ENCODE measurements at places on chromosomes 11 and 22. TPM values are rescaled to one million over a fixed set of nuclear protein-coding genes. Genes with fewer than 3 reads are reported as not detected.

DNA sequence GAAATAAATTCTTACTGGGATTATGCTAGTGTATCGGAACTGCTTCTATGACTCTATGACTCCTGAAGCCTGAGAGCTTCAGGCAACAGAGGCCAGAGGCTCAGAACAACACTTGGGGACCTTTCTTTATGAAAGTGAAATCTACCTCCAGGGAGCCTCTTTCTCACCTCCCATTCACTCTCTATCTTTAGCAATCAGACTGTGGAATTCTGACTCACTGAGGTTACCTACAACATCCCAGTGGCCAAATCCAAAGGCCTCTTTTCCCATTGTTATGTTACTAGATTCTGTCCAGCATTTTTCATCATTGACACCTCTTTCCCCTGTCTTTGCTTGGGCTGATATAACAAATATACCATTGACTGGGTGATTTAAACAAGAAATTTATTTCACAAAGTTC is 14.1 kb upstream of the CYB5R2 start:
- H3K27me3 ChIP-seq: no peaks in the 10 kb centered on the region
- no peak for DNase-seq
- H3K36me3 ChIP-seq: no peaks in the 10 kb centered on the region
- no peak overlapping the region for H3K4me3 ChIP-seq
- no peak overlapping the region for H3K27ac ChIP-seq

The SLC16A8 gene
- total RNA-seq: 0.64 TPM

The DNAJB7 gene
- not detected for total RNA-seq

DNA sequence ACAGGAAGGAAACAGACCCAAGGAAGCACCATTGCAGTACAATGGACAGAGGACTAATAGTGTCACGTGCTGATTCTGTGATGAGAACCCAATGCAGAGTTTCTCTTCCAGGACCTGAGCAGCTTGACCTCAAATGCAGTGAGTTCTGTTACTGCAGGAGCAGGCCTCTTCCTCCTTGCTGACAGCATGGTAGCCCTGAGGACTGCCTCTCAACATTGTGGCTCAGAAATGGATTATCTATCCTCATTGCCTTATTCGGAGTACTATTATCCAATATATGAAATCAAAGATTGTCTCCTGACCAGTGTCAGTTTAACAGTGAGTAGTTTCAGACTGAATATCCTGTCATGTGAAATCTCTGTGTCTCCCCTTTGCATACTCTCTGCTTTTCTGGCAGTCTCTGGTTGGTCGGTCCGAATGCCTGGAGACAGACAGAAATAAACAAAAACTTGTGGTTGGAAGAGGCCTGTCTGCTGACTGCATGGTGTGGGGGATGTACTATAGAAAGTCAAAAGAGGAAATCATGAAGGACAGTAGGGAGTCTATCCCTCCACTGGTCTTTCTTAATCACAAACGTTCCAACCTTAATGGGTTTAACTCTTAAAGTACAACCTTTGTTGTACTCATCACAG is 6.9 kb upstream of the MS4A14 start:
- no peak overlapping the region for H3K4me3 ChIP-seq
- H3K27me3 ChIP-seq: no peaks in the 10 kb centered on the region
- no peaks in the 10 kb centered on the region for H3K4me1 ChIP-seq
- no peak overlapping the region for H3K27ac ChIP-seq
- no peaks in the 10 kb centered on the region for H3K36me3 ChIP-seq

The ATP5MG gene
- 50.4 TPM for total RNA-seq

DNA sequence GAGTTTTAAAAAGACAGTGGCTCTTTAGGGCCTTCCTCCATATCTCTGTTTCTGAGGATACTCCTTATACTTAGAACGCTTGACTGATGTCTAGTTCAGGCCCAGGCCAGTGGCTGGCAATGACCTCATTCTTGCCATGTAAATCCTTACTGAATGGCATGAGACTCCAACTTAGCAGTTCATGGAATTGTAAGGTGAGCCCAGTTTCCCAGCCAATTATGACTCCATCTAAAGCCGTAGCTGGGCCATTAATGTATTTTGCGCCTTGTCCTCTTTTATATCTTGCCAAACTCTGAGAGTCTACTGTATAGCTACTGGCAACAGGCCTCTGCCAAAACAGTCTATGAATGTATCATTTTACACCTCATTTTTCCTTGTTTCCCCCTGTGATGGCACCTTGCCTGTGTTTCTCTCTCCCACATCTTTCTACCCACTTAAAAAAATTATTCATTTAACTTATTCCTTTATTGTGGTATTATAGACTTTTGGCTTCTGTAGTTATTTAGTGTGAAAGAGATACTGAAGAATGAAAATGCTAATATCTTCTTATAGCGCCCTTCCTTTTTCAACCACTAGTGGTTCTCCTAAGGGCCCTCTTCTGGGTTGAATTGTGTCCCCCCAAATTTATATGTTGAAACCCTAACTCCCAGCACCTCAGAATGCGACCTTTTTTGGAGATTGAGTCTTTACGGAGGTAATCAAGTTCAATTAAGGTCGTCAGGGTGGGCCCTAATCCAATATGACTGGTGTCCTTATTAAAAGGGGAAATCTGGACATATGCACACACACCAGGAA is 67.4 kb downstream of the ZNRF3 start:
- no peaks in the 10 kb centered on the region for H3K36me3 ChIP-seq
- no peak overlapping the region for H3K4me3 ChIP-seq
- peak overlapping the region; percentile 38 for H3K27ac ChIP-seq
- no peaks in the 10 kb centered on the region for H3K27me3 ChIP-seq

GRCh38 chr11:119671051-119671450 is 57.9 kb downstream of the NECTIN1 start:
- H3K4me1 ChIP-seq: peaks cover 18% of the 10 kb centered on the region
- H3K4me3 ChIP-seq: no peak overlapping the region
- peak overlapping the region; percentile 8 for H3K27ac ChIP-seq
- peak; percentile 98 for DNase-seq

DNA sequence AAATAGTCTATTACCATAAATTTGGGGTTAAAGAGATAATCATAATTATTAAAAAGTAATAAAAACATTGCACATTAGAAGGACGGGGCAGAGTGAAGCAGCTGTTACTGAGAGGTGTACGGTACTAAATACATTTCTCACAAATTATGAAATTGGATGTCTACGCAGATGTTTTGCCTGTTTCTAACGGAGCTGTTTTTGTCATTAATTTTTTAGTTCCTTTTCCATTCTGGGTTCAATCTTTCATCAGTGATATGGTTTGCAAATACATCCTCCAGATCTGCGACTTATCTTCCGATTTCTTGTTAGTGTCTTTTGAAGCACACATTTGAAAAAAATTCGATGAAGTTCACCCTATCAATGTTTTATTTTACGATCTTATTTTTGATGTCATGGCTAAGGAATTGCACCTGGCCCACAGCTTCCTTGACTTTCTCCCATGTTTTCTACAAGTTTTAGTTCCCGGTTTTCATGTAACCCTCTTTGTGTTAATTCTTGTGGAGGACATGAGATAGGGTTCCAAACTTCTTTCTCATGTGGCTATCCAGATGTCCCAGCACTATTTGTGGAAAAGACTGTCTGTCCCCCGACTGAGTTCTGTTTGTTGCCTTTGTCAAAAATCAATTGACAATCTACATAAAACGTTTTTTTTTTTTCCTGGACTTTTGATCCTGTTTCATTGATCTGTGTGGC is 21.3 kb upstream of the KRTAP5-6 start:
- H3K4me3 ChIP-seq: no peak overlapping the region
- peaks cover 2% of the 10 kb centered on the region for H3K27me3 ChIP-seq
- no peak overlapping the region for H3K27ac ChIP-seq

- peak overlapping the region; percentile 41 for H3K27ac ChIP-seq
- H3K4me1 ChIP-seq: peaks cover 22% of the 10 kb centered on the region
- no peaks in the 10 kb centered on the region for H3K27me3 ChIP-seq
- no peak overlapping the region for H3K4me3 ChIP-seq
Observed at GRCh38 chr11:72066855-72067254, 13.5 kb downstream of the NUMA1 start.

The PRR33 gene
- total RNA-seq: not detected

- no peak for DNase-seq
- no peak overlapping the region for H3K27ac ChIP-seq
- H3K27me3 ChIP-seq: no peaks in the 10 kb centered on the region
- no peak overlapping the region for H3K4me3 ChIP-seq
- H3K4me1 ChIP-seq: no peaks in the 10 kb centered on the region
- no peaks in the 10 kb centered on the region for H3K36me3 ChIP-seq
Observed at GRCh38 chr11:73401217-73401923, 25.2 kb downstream of the RELT start.

DNA sequence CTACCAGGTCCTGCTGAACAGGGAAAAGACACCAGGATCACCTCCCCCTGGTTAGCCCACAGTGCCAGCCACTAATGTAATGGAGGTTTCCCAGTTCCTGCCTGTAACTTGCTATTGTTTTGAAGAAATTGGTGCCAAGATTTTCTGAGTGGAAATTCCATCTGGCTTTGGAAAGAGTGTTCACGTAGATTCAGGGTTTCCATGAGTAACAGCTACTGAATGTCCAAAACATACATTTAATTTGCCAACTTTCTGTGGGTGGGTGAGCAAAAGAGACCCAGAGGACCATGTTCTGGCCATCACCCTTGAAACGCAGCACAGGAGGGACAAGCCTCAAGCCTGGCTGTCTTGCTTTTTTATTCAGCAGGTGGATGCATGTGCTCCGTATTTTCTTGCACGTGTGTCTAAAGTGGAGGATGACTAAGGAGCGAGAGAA is 8.8 kb upstream of the DKK3 start:
- H3K4me3 ChIP-seq: no peak overlapping the region
- H3K27ac ChIP-seq: peak overlapping the region; percentile 13
- no peaks in the 10 kb centered on the region for H3K27me3 ChIP-seq
- H3K4me1 ChIP-seq: peaks cover 18% of the 10 kb centered on the region
- no peak for DNase-seq

The INS gene
- total RNA-seq: not detected

DNA sequence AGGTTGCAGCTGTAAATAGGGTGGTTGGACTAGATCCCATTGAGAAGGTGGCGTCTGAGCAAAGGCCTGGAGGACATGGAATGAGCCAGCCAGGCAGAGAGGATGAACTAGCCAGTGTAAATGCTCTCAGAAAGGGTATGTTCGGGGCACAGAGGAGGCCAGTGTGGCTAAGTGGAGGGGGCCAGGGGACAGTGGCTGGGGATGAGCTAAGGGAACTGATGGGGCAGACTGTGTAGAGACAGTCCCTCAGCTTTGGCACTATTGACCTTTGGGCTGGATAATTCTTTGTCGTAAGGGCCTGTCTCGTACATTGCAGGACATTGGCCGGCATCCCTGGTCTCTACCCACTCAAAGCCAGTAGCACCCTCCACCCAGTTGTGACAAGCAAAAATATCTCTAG is 43.7 kb upstream of the ISX start:
- H3K36me3 ChIP-seq: no peaks in the 10 kb centered on the region
- no peak overlapping the region for H3K27ac ChIP-seq
- DNase-seq: no peak
- H3K27me3 ChIP-seq: no peaks in the 10 kb centered on the region

DNA sequence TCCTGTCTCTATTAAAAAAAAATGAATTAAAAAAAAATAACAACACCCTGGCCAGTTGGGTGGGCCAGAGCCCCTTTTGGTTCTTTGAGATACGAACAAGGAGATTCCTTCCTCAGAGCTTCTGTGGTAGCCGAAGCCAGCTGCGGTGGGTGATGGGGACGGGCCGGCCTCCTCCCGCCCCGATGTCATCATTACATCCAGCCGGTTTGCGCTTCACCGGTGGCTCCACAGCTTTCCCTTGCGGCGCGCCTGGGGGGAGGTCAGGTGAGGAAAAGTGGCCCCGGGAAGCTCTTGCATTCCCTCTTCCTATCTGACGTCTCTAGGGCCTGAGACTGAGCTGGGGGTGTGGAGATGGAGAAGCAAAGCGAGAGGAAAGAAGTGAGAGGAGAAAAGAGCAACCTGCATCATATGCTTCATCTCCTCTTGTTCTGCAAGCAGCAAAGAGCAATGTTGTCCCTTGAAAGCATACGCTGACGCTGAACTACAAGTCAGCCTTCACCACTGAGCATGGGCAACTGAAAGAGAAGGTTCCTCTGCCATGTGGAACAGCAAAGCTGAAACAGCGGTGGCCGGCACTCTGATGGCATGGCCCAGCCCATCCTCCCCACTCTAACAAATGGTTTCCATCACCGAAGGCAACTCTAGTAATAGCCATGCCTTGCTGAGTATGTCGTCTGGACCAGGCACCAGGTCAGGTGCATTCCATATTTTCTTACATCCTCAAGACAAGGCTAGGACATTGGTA is 6.0 kb downstream of the ADAMTS8 start:
- no peak for DNase-seq
- H3K36me3 ChIP-seq: no peaks in the 10 kb centered on the region
- H3K27me3 ChIP-seq: no peaks in the 10 kb centered on the region
- peaks cover 25% of the 10 kb centered on the region for H3K4me1 ChIP-seq

GRCh38 chr11:132430429-132431062 is 1060.1 kb downstream of the NTM start:
- H3K4me3 ChIP-seq: no peak overlapping the region
- peak; percentile 83 for DNase-seq
- H3K36me3 ChIP-seq: no peaks in the 10 kb centered on the region
- no peak overlapping the region for H3K27ac ChIP-seq
- peaks cover 32% of the 10 kb centered on the region for H3K4me1 ChIP-seq
- no peaks in the 10 kb centered on the region for H3K27me3 ChIP-seq

The SLC15A3 gene
- 29.9 TPM for total RNA-seq

DNA sequence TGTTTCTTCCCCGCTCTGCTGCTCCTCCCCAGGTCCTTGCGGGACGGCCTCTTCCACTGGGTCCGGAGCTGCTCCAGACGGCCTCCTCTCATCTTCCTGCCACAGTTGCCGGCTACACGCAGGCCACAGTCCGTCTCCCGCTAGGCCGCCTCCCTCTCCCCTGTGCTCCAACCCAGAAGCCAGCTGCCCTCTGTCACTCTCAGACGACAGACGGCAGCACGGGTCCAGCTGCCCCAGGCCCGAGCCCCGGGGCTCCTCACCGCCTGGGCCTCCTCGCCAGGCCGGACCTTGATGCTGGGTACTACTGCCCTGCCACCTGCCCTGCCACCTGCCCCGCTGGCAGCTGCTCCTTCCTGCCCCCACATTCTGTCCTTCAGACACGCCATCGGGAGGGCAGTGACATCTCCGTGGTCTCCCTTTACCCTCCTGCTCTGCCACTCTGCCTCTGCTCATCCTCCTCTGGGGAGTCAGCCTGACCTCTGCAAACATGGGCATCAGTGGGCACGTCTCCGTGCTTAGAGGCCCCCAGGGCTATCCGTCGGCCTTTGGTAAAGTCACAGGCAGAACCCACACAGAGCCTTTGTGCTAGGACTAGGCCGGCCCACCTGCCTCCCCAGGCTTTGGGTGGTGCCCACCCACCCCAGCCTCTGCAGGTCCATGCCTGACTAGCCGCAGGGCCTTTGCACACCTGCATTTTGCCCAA is 43.1 kb upstream of the TH start:
- no peaks in the 10 kb centered on the region for H3K27me3 ChIP-seq
- H3K4me1 ChIP-seq: peaks cover 20% of the 10 kb centered on the region
- no peak overlapping the region for H3K27ac ChIP-seq
- no peak overlapping the region for H3K4me3 ChIP-seq

- no peaks in the 10 kb centered on the region for H3K27me3 ChIP-seq
- DNase-seq: peak; percentile 96
- H3K27ac ChIP-seq: no peak overlapping the region
- peaks cover 8% of the 10 kb centered on the region for H3K4me1 ChIP-seq
- H3K4me3 ChIP-seq: no peak overlapping the region
Observed at GRCh38 chr11:83691451-83691950, 405.3 kb upstream of the CCDC90B start.
